ENCODE measurements at places on chromosomes 12 and 14.

- DNase-seq: no peak
Observed at GRCh38 chr12:53844994-53845844, 93.4 kb upstream of the HOXC13 start.

GRCh38 chr14:43204816-43205215, 1302.3 kb downstream of the FSCB start:
- no peak for DNase-seq

- no peak for DNase-seq
Observed at GRCh38 chr12:93080452-93080851, 151.4 kb upstream of the EEA1 start.

DNA sequence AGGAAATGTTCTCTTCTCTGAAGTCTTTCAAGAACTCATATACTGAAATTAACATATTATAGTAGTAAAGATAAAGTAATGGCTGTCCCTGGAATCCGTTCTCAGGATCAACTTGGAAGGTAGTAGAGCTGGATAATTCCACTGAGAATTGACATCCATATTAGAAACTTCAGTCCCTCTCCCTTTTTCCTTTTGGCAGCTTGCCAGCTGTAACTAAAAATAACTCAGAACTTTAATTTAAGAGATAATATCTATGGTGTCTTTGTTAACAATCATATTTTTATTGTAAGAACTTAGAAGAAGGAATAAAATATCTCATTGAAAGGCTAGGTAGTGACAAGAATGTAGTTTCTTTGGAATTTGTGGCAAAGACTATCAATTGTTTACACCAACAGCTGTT, 61.4 kb upstream of the PLEKHA5 start:
- no peak for DNase-seq

GRCh38 chr12:83864054-83864453, 1048.5 kb downstream of the SLC6A15 start:
- no peak for DNase-seq

Measured in activated CD4-positive, alpha-beta T cell treated with anti-CD3 and anti-CD28 coated beads, Interleukin-2, amount 50 U/mL, for 1 hour (primary cell).